Posterior vena cava (tissue), 2 donors: ENCODE measurements at places on chromosomes 3 and 15. TPM values are rescaled to one million over a fixed set of nuclear protein-coding genes. Genes with fewer than 3 reads are reported as not detected.
A peak's percentile ranks its signal among the peaks of the same experiment; 100 is the strongest.

DNA sequence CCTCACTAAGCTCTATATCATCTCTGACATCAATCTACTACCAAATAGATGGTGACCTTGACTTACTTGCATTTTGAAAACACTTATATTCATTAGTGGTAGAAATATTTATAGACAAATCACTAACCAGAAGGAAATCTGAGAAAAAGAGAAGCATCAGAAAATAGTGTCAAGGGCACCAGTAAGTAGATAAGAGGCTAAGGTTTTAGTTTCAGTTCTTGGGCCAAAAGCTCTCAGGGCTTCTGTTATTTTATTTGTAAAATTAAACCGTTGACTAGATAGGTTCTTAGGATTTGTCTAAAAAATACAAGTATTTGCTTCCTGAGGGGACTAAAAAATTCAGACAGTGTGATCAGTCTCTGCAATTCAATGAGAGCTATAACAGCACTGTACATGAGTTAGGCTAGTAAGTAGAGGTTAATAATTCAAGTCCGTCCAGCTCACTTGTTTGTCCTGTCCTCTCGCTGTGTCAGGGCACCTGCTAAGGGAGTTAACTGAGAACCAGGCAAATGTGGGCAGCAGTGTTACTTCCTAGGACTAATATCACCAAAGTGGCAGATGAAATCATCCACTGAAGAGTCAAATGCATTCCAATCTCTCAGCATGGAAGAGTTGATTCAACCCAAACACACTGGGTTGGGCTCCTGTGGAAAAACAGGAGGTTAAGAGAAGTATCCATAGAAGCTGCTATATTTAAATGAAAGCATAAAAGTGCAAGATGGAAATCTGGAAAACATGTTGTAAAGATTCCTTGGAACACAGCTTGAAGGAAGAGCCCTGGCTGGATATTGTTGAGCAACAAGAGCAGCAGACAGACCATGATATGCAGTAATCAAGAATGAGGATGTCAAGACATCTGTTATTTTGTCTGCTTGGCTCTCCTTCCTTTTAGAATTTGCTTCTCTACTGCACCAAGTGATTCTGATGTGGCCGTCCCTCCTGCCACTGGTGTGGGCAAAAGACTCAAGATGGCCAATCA, 134.9 kb upstream of the ZBTB20 start:
- DNase-seq: no peak

- no peak for DNase-seq
Measured at GRCh38 chr3:51930439-51930838, 11.3 kb downstream of the RRP9 start.

DNA sequence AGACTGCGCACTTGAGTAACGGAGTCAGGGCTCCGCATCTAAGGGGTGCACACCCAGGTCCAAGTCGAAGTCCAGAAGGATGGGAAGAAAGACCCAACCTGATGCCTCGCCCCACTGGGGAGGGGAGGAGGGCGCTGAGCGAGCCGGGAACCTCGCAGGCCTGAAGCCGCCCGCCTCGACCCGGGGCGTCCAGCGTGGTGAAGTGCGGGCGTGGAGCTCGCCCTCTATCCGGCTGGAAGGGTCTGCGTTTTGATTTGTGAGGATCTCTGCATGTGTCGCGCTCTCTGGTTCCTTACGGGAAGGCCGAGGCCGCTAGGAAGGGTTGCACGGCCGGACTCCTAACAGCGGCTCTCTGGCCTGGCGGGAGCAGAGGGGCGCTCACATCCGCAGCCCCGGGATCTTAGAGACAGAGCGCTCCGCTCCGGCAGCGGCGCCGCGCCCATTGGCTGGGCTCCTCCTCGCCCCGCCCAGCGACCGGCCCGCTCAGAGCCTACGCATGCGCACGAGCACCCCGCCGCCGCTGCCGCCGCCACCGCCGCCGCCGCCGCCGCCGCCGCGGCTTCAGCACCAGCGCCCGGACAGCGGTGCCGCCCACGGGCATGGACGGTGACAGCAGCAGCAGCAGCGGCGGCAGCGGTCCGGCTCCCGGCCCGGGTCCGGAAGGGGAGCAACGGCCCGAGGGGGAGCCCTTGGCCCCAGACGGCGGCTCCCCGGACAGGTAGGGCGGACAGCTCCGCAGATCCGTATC, at the start of gene DISP2:
Gene DISP2, plus strand, starts transcription at position 497 of the 748 bp plus-strand sequence. Its CDS starts 103 bp downstream, at position 600.
- peak; percentile 97 for DNase-seq

DNA sequence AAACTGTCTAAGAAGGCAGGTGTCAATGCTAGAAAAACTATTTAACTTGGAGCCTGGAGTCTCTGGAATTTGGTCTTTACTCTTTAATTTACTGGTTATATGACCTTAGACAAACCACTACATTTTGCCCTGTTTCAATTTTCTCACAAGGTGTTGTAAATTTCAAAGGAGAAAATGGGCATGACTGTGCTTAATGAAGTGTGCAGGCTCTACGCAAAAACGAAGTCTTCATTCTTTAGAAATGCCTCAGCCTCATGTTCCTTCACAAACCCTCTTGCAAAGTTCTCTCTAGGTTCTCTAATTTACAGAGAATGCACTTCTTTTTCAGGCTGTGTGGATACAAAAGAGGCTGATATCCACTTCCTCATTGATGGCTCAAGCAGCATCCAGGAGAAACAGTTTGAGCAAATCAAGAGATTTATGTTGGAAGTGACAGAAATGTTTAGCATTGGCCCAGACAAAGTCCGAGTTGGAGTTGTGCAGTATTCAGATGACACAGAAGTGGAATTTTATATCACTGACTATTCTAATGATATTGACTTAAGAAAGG, 39.1 kb downstream of the COL6A5 start:
- DNase-seq: no peak

DNA sequence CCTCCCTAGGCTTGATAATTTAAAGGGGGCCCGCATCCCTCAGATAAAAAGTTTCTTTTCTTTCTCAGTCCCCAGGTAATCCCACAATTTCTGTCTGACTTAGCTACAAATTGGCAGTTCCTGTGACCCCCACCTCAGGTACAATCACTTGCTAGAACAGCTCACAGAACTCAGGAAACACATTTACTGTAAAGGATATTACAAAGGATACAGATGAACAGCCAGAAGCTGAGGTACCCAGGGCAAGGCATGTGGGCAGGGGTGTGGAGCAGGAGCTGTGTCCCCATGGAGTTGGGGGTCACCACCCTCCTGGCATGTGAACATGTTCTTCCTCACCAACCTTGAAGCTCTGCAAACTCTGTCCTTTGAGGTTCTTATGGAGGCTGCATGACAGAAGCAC, 73.8 kb downstream of the CMTM8 start:
- DNase-seq: no peak

- no peak for DNase-seq
Measured at GRCh38 chr3:125057186-125057850, 1.5 kb upstream of the HEG1 start.

GRCh38 chr3:71067977-71068654, 515.4 kb downstream of the FOXP1 start:
- no peak for DNase-seq

DNA sequence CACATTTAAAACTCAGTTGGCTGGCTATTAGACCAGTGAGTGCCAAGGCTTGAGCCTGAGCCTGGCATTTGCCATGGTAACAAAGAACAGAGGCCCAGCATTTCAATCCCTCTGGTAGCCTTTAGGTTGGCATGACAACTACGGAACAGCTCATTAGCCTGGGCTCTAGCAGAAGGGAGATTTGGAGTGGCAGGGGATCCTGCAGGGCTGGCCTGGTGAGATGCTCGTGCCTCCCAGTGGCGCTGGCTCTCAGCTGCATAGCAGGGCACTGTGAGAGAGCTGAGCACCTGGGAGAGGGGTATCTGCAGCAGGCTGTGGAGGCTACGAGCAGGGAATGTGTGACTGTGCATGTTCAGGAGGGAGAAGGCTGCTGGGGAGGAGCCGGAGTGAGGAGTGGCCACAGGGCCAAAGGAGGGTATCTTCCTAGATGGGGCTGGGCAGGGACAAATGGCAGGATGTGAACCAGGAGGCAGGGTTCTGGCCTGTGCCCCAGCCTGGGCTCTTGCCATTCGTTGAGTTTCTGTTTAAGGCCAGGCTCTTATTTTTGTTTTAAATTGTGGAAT, 5.6 kb upstream of the ABTB1 start:
- DNase-seq: peak; percentile 46

- no peak for DNase-seq
Measured at GRCh38 chr3:168545591-168545990, 449.9 kb upstream of the GOLIM4 start.

DNA sequence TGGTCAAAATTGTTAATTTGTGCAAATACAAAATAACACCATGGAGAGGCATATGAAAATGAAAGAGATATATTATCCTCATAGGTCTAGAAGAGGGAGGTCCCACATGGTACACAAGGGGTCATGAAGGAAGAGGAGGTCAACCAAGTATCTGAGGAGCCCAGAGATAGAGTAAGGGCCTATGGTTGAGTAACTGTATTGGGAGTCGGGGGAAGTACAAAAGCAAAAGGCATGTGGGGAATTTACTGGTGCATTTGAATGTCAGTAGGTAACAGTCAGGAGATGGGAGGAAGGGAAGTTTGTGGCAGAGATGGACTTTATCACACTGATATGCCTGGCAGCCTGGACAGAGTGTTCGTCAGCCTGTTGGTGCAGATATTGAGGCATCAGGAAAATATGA, 1113.7 kb downstream of the OTOL1 start:
- DNase-seq: no peak

GRCh38 chr3:157406394-157406793, 30.3 kb upstream of the PTX3 start:
- DNase-seq: no peak

DNA sequence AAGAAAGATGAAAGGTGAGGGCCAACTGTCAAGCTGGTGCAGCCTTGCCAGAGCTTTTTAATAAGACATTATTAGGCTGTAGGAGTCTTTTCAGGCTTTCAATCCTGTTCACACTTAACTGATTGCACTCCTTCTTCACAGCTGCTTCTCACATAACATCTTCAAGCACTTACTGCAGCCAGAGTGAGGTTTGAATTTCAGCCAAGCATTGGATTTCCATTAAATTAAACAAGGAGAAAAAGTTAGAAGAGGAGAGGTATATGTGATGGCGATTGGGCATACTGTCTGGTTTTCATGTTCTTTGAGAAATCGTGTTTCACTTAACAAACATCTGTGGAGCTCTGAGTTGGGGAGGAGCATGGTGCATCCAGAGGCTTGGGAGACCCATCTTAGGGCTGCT, 392.8 kb upstream of the LRRC3B start:
- no peak for DNase-seq

DNA sequence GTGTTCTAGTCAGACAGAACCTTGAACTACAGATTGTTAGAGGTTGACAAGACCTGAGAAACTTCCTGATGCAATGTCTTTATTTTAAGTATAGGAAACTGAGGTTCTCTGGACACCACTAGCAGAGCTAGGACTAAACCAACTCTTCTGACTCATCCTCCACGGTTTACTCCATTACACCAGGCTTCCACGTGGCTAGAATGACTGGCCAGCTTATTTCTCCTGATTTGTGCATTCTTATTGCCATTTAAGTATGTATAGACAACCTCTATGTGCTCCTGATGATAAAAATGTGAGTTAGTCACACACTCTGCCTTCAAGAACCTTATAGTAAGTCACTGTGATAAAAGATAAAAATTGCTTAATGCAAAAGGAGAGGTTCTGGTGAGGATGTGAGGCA, 182.7 kb downstream of the MEX3B start:
- no peak for DNase-seq

DNA sequence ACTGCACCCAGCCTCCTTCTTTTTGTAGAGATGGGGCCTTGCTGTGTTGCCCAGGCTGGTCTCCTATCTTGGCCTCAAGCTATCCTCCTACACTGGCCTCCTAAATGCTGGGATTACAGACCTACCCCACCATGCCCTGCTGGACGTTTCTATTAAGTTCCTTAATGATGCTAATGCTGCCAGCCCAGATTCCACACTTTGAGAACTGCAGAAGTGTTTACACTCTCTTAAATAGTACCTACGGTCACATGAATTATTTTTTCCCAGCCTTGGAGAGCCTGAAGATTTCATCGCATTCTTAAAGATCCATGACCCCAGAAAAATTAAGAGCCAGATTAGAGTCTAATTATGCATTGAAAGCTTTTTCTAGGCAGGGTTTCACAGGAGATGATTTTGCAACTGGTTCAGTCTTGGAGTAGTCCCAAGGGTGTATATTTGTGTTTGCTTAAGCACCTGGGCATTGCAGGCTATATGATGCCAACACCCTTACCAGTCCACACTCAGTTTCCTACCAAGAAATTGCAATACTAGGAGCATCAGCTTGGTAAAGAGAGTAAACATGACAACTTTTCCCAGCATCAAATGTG, 36.6 kb downstream of the TM4SF4 start:
- no peak for DNase-seq

GRM7 gene
- 1.1 TPM for total RNA-seq

WDR93 gene
- not detected for total RNA-seq

RARB gene
- total RNA-seq: 8.9 TPM

MNS1 gene
- 1.5 TPM for total RNA-seq

MYRIP gene
- total RNA-seq: 6.7 TPM

MCF2L2 gene
- total RNA-seq: 0.38 TPM

SLC24A5 gene
- not detected for total RNA-seq
